Caudate nucleus (tissue), 63 donors: ENCODE measurements at places on chromosomes 6 and 20.

GRCh38 chr6:128078276-128078675, 177.4 kb upstream of the THEMIS start:
- DNase-seq: no peak

- DNase-seq: no peak
These were observed 14.7 kb downstream of the DNAAF9 start for GRCh38 chr20:3392756-3393155.

- no peak for DNase-seq
These were observed 28.8 kb downstream of the FITM2 start for GRCh38 chr20:44282192-44282591.

DNA sequence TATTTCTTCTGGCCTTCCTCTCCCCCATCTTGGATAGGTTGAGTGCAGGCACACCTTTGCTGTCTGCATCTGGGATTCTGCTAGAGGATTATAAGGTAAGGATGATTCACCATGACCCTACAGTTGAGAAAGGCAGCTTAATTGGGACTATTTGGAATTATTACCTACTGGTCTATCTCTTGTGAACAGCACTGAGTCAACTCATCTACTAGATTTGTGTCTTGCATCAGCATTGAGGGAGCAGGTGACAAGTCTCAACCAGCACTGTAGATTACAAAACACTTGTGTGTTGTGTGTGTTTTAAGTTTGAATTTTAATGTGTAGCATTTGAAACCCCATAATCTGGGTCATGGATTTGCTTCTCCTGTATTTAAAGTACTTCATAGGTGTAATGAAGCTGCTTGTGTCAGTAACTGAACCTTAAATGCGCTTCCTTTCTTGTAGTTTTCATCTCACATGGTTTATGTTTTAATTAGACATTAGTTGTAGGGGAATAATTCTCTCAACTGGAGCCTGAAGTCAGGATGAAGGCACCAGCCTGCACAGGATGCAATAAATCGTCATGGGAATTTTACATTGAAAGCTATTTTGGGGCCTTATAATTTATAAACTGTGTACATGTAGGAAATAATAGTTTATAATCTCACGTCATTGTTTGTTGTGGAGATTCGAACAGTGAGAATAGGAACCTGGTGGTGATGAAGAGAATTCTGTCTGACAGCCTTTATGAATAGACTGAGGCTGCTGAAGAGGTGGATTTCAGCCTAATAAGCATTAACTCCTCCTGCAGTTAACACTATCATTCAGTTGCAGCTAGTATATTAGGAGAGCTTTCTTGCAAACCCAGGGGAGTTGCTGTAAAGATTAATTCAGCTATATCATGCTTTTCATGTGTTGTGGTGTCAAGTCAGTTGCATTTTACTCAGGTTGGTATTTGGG, 125.1 kb downstream of the JARID2 start:
- DNase-seq: no peak

DNA sequence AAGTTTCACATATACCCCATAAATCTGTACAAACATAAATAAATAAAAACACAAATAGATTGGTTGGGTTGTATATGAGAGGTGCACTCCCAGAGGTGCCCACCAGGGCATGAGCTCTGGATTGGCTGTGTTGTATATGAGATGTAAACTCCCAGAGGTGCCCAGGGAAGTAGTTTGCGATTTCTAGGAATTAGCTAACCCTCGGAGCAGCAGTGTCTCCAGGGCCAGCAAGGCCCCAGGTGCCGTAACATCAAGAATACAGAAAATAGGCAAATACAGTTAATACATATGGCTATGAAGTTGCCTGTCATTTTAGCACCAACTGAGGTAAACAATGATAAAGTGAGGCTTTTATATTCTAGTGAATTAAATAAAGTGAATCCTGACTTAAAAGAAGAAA, 5.4 kb upstream of the GINM1 start:
- no peak for DNase-seq

DNA sequence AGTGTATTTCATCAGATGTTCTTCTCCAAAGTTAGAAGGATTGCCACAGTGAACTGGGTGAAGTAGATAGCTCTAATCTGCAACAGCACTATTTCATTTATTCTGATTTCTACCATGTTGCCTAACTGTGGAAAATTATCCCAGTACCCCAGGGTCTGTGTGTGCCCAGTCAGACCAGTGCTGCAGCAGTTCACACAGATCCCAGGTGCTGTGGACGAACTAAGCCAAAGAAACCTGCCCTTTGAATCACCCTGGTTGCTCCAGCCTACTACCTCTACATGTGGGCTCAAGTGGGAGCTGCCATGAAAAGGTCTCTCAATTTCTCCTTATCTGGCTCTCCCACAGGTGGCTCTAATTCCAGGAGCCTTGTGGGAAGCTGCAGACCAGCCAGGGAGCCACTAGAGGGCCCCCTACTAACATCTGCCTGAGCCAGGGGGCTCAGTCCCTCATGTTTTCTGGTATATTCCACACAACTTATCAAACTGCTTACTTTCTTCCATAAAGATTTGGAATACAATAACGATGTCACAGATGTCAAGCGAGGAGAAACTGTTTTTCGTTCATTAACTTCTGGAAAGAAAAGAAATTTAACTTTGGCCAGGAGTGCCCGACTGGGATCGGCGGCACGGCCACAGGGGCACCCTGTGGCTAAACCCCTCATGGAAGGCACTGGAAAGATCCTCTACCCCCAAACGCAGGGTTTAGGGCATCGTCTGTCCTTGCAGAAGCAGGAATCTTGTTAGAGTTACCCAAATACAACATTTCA, 31.6 kb upstream of the LY86 start:
- no peak for DNase-seq

DNA sequence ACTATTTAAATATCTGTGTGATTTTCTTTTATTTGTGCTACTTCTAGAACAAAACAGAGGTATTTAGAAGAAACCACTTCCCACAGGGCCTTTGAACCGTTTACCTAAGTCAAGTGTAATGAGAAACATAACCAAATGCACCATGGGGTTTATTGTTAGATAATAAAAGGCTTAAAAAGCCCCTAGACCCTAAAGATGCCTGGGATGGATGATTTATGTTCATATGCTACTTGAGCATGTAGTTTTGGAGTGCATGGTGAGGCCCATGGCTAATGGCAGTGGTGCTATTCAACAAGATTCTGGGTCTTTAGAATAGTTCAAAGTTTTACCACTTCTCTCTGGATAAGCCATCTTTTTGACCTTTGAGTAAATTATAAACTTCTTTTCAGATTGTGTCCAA, 65.9 kb downstream of the MTHFD1L start:
- no peak for DNase-seq
